ENCODE measurements at places on chromosomes 5 and 9. TPM values are rescaled to one million over a fixed set of nuclear protein-coding genes. Genes with fewer than 3 reads are reported as not detected.

GRCh38 chr5:154380263-154380662 lies 65.5 kb upstream of the SAP30L start:
- peaks cover 69% of the 10 kb centered on the region for H3K36me3 ChIP-seq
- no peak for DNase-seq

DNA sequence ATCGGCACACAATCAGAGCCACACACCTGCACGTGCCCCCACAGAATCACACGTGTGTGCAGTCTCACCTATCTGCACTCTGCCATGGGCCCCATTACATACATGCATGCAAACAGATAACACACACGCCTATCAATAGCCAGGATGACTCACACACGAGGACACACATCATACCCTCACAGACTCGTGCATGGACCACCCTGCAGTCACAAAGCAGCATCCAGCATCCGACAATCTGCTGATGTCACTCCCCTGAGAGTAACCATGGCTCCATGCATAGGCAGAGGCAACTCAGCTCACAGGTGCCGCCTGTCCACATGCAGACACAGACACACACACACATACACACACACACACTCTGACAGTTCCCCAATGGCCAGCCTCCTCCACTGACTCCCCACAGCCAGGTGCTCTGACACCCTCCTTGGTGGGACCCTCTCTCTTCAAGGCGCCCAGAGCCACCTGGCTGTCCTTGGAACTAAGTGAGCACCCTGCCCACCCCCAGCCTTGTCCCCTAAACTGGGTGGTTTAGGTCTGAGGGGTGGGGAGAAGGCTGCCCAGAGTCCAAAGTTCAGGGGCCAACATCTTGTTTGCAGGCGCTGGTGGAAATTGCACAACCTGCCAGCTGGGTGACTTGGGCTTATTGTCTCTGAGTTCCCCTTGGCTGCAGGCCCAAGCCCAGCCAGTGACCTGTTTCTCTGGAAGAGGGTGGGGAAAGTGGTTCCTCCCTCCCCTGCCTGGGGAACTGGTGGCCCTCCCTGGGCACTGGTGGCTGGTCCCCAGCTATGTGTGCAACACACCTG lies 34.6 kb upstream of the NEK6 start:
- H3K27me3 ChIP-seq: peaks cover 4% of the 10 kb centered on the region
- H3K27ac ChIP-seq: no peak overlapping the region
- no peaks in the 10 kb centered on the region for H3K36me3 ChIP-seq
- no peak overlapping the region for H3K4me3 ChIP-seq

- DNase-seq: no peak
- no peaks in the 10 kb centered on the region for H3K36me3 ChIP-seq
- no peaks in the 10 kb centered on the region for H3K27me3 ChIP-seq
- H3K27ac ChIP-seq: no peak overlapping the region
These were observed 137.5 kb upstream of the TUT7 start for GRCh38 chr9:86491468-86492266.

GRCh38 chr9:117723986-117724625 lies 19.9 kb downstream of the TLR4 start:
- no peak for DNase-seq
- no peaks in the 10 kb centered on the region for H3K27me3 ChIP-seq
- peak overlapping the region; percentile 37 for H3K27ac ChIP-seq

DNA sequence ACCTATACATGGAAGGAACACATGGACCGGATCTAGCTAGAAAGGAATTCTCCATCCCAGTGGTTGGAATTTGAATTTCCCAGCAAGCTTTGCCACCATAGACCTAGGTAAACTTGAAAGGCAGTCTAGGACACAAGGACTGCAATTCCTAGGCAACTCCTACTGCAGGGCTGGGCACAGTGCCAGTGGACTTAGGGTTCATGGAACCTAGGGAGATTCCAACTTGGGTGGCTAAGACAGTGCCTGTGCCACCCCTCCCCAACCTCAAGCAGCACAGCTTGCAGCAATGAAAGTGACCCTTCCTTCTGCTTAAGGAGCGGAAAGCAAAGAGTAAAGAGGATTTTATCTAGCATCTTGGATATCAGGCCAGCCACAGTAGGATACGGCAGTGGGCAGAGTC lies 663.3 kb downstream of the ELAVL2 start:
- H3K27ac ChIP-seq: no peak overlapping the region
- no peak overlapping the region for H3K4me3 ChIP-seq
- DNase-seq: no peak
- no peaks in the 10 kb centered on the region for H3K4me1 ChIP-seq

The EPB41L4A gene
- 9.4 TPM for total RNA-seq

The CTXN3 gene
- not detected for total RNA-seq

The SHB gene
- total RNA-seq: 77.8 TPM

The HK3 gene
- 4.4 TPM for total RNA-seq
